ENCODE measurements at places on chromosomes 5 and 9. TPM values are rescaled to one million over a fixed set of nuclear protein-coding genes. Genes with fewer than 3 reads are reported as not detected.

The TMED7 gene
- 146 TPM for total RNA-seq

The BAAT gene
- total RNA-seq = 0.24 TPM

DNA sequence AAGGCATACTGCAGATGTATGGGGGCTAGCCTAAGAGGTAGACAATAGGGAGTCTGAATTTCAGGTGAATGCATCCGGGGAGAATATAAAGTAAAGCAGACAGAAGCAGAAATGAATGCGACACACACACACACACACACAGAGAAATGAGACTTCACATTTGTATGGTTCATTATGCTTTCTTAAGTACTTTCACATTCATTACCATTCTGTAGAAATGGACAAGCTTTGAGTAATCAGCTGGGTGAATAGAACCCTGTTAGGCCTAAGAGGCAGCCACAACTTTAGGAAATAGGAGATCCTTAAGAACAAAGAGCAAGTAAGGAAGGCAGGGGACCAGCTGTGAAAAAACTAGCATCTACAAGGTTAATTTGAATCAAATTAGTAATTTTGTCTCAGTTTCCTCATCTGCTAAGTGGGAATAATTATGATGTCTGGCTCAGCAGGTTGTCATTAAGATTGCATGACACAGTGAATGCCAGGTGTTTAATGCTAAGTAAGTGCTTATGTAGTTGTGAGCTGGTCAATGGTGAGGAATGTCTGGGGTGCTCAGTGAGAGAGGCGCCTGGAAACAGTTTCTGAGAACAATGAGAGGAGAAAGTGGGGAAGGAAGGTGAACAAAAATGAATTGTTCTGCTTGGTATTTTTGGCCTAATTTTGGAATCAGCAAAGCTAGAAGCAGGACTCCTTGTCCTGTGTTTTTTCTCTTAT, 265.8 kb upstream of the CLINT1 start:
- peaks cover 4% of the 10 kb centered on the region for H3K27me3 ChIP-seq
- no peak for DNase-seq
- no peaks in the 10 kb centered on the region for H3K36me3 ChIP-seq

DNA sequence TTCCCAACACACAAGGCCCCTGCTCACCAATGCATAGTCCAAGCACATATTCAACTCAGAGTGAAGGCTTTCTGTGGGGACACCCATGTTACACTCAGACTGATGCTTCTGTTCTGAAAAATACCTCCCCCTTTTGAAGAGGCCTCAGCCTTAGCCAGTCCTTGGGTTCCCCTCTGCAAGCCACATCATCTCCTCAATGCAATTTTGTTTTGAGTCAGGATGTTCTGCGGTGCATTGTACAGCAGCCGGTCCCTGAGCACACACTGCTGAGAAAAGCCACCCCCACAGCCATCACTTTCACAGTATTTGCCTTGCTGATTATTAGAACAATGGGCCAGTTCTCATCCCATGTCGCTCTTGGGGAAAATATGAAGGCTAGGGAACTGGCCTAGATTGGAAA, 241.2 kb downstream of the FAM114A2 start:
- no peak for DNase-seq
- no peaks in the 10 kb centered on the region for H3K27me3 ChIP-seq
- no peaks in the 10 kb centered on the region for H3K36me3 ChIP-seq
- no peak overlapping the region for H3K27ac ChIP-seq
- H3K4me3 ChIP-seq = no peak overlapping the region

GRCh38 chr9:101427957-101428655, 7.5 kb downstream of the ALDOB start:
- no peaks in the 10 kb centered on the region for H3K36me3 ChIP-seq
- no peak for DNase-seq
- H3K27me3 ChIP-seq = peaks cover 12% of the 10 kb centered on the region
- no peak overlapping the region for H3K27ac ChIP-seq

- peaks cover 74% of the 10 kb centered on the region for H3K4me1 ChIP-seq
- H3K36me3 ChIP-seq = peaks cover 12% of the 10 kb centered on the region
- H3K4me3 ChIP-seq = no peak overlapping the region
Observed at GRCh38 chr5:154372661-154373060, 73.1 kb upstream of the SAP30L start.

DNA sequence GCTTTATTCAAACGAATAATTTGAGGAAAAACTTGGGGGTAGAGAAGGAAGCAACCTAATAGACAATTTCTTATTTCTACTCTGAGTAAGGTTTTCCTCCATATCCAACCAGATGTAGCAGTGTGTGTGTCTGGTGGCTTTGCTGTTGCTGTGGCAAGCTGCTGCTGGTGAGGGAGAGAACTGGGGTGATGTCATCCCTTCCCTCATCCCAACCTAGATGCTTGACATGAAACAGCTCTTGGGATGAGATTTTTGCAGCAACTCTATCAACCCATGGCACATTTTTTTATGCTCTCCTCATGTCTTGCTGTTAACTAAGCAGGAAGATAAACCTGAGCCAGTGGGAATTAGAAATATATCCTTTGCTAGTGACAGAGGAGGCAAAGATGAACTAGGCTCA, 135.8 kb downstream of the PCSK1 start:
- peaks cover 41% of the 10 kb centered on the region for H3K4me1 ChIP-seq
- H3K27ac ChIP-seq = peak overlapping the region; percentile 53
- no peak overlapping the region for H3K4me3 ChIP-seq
- no peak for DNase-seq

DNA sequence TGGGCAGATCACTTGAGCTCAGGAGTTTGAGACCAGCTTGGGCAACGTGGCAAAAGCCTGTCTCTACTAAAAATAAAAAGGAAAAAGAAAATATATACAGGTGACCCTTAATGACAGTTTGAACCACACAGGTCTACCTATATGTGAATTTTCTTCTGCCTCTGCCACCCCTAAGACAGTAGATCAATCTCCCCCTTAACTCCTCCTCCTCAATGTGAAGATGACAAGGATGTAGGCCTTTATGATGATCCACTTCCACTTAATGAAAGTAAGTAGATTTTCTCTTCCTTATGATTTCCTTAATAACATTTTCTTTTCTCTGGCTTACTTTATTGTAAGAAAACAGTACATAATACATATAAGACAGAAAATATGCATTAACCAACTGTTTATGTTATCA, 3.4 kb downstream of the AKNA start:
- H3K4me3 ChIP-seq = no peak overlapping the region
- peaks cover 5% of the 10 kb centered on the region for H3K36me3 ChIP-seq
- no peak for DNase-seq
- H3K4me1 ChIP-seq = peaks cover 73% of the 10 kb centered on the region
- no peaks in the 10 kb centered on the region for H3K27me3 ChIP-seq

DNA sequence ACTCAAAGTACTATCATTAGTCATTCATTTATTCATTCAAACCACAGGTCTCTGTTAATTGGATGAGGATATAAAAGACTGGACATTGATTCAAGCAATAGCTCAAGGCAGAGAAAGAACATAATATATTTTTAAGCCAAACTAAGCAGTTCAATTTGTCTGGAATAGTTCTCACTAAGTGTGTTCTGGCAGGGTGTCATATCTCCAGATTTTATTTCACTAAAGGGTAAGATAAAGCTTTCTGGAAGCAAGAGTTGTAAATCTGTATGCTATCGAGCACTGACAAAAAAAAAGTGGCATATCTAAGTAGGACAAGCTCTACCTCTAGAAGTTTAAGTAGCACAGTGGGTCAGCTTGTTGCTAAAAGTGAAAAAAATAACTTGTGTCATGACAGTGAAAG, 375.6 kb downstream of the TUSC1 start:
- H3K4me1 ChIP-seq = no peaks in the 10 kb centered on the region
- DNase-seq = no peak
- peaks cover 1% of the 10 kb centered on the region for H3K27me3 ChIP-seq
- H3K27ac ChIP-seq = no peak overlapping the region
- H3K4me3 ChIP-seq = no peak overlapping the region

DNA sequence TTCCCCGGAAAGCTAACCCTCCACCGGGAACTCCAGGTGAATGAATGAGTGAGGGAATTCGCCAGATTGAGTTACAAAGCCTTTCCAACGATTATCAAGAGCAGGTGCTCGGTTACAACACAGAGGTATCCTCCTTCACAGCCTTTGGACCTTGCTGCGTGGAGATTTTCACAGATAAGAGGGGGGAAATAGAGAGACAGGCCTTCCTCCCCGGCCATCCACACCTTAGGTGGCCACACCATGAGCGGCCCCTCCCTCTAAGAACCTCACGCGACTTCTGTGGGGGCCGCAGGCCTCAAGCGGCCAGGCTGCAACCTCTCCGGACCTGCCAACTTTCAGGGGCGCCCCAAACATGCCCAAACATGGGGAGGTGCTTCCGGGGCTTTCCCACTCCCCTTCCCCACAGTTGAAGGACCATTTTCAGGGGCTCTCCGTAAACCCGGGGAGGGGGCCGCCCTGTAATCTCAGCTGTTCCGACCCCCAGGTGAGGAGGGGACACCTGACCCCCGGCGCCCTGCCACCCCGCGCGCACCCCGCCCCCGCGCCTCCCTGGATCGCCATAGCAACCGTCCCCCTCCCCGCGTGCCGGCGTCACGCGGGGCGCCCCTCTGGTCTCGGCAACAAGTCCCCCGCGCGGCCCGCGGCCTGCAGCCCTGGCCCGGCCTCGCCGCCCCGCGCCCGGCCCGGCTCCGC, 603 bp downstream of the DENND1A start:
- H3K27ac ChIP-seq = peak overlapping the region; percentile 4
- peak overlapping the region; percentile 78 for H3K4me3 ChIP-seq
- H3K27me3 ChIP-seq = peaks cover 3% of the 10 kb centered on the region
- peaks cover 42% of the 10 kb centered on the region for H3K4me1 ChIP-seq

- peaks cover 5% of the 10 kb centered on the region for H3K27me3 ChIP-seq
- no peak overlapping the region for H3K4me3 ChIP-seq
- H3K4me1 ChIP-seq = no peaks in the 10 kb centered on the region
- DNase-seq = no peak
Observed at GRCh38 chr9:11063263-11063662, 450.5 kb upstream of the PTPRD start.

DNA sequence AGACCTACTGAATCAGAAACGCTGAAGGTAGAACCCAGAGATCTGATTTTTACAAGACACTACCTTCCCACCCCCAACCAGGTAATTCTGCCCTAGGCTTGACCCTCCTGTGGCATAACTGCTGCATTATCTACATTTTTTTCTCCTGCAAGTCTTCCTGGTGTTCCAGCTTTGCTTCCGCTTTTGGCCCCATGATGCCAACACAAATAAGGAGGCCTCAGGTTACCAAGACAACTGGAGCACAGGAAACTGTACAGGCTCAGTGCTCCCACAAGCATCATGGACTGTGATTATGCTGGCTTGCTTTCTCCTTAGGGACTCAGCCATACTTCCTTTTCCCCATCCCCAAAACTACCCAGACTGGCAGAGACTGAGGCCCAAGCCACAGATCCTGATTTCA, 6.6 kb upstream of the MSMP start:
- peak overlapping the region; percentile 84 for H3K27ac ChIP-seq
- H3K36me3 ChIP-seq = no peaks in the 10 kb centered on the region
- peaks cover 49% of the 10 kb centered on the region for H3K4me1 ChIP-seq
- H3K27me3 ChIP-seq = no peaks in the 10 kb centered on the region
- no peak for DNase-seq

Data from chondrocyte (in vitro differentiated cells).